ENCODE measurements at places on chromosomes 1 and 21.

DNA sequence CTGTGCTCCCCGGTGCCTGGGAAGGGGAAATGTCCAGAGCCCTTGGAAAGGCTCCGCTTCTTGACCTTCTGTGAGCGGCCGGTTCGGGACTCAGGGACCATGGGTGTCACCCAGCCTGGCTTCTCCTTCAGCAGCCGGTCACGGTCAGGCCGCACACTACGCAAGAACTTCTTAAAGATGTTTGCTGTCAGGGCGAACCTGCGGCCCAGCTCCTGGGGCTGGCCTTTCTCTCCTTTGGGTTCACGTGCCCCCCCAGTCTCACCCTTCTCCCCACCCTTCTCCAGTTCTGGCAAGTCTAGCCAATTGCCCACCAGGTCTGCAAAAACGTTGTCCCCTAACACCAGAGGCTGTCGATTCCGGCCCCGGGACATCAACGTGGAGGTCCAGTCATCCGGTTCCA is 12.1 kb downstream of the INKA2 start:
- DNase-seq, result no peak

DNA sequence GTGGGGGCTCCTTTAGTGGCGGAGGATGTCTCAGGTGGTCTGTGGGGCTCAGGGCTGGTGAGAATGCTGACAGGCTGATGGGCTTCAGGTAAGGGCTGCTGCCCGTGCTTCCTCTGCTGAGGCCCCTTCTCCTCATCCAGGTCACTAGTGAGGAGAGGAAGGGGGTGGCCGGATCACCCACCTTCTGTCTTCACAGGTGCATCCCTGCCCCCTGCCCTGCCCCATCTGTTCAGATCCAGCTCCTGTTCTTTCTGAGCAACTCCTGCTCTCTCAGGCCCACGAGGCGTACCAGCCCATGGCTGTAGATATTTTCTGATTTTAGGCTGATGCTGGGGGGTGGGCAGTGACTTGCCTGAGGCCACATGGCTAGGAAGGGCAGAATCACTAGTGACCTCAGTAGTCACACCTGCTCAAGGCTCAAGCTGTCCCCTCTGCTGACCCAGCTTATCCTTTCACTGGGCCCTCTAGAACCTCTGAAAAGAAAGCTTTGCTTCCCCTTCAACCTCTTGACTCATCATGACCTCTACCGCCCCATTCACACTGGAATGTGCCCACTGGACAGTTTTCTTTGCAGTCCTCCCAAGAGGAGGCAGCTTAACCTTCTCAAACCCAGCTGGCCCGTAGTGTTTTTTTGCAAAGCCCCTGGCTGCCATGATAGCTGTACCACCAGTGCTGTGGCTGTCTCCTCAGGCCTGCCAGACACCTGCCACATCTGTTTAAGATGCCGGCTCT is 14.8 kb downstream of the DCST2 start:
- no peak for DNase-seq

GRCh38 chr1:201422026-201422425 is 496 bp upstream of the TNNI1 start:
- no peak for DNase-seq

DNA sequence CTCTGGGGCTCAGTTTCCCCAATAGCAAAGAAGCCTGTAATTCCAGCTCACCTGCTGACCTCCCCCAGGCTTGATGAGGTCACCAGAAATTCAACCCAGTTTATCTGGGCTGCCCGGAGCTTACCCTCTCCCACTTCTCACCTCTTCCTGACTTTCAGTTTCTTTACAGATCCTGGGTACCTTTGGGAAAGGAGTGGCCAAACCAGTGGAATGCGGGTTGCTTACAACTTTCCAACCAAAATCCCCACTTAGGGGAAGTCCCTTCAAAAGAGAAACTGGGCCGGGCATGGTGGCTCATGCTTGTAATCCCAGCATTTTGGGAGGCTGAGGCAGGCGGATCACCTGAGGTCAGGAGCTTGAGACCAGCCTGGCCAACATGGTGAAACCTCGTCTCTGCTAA is 5.9 kb upstream of the MARCKSL1 start:
- DNase-seq, result no peak

- DNase-seq, result no peak
Measured at GRCh38 chr21:39850333-39850732, 16.9 kb upstream of the PCP4 start.

- no peak for DNase-seq
Measured at GRCh38 chr1:198014355-198014754, 97.2 kb downstream of the LHX9 start.

- no peak for DNase-seq
Measured at GRCh38 chr1:88557014-88557413, 127.1 kb upstream of the PKN2 start.

DNA sequence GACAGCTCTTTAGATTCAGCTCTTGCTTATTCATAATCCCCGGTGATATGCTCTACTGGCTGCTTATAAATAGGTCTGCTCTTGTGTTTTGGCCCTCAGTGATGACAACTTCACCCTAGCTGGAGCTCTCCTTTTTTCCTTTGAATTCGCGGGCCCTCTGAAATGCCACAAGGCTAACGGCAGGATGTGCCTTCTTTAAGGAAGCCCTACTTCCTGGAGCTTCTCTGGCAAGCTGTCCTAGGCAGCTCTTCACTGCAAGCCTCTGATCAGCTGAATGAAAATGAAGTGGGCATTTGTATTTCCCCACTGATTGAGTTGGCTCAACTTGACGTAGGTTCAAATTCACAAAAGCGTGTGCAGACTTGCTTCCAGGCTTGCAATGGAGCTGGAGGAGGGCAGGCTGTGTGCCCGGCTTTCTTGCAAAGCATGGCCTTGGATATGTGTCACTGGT is 22.2 kb downstream of the SGIP1 start:
- no peak for DNase-seq
